Progenitor cell of endocrine pancreas (in vitro differentiated cells): ENCODE measurements at places on chromosomes 16 and 17. TPM values are rescaled to one million over a fixed set of nuclear protein-coding genes. Genes with fewer than 3 reads are reported as not detected.
A peak's percentile ranks its signal among the peaks of the same experiment; 100 is the strongest.

ZDHHC1 gene
- 16.5 and 17.0 TPM in 2 replicates for total RNA-seq

DNA sequence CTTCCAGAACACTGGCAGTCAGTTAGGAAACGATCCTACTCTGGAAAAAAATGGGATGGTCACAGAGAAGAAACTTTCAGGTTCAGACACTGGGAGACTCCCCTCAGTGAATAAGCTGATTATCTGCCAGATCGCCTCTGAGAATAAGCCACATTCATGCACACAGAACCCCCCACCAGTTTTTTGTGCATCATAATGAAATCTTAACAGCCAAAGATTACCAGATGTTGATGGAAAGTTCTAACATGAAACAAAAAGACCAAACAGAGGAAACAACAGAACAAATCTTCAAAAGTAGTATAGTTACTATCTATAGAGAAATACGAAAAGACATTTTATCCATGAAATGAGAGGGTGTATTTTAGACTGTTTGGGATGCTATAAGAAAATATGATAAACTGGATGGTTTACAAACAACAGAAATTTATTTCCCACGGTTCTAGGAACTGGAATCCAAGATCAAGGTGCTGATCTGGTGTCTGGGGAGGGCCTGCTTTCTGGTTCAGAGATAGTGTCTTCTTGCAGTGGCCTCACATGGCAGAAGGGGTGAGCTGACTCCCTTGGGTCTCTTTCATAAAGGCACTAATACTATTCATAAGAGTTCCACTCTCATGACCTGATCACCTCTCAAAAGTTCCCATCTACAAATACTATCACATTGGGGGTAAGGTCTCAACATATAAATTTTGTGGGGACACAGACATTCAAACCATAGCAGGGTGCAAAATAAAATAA, 8.0 kb upstream of the AMZ2 start:
- no peaks in the 10 kb centered on the region for H3K27me3 ChIP-seq
- peaks cover 5% of the 10 kb centered on the region for H3K36me3 ChIP-seq
- DNase-seq = no peak
- H3K4me3 ChIP-seq = no peak overlapping the region
- H3K4me1 ChIP-seq = no peaks in the 10 kb centered on the region

KRTAP16-1 gene
- total RNA-seq = not detected in 2 replicates

TBC1D3K gene
- total RNA-seq = not detected in 2 replicates

DNA sequence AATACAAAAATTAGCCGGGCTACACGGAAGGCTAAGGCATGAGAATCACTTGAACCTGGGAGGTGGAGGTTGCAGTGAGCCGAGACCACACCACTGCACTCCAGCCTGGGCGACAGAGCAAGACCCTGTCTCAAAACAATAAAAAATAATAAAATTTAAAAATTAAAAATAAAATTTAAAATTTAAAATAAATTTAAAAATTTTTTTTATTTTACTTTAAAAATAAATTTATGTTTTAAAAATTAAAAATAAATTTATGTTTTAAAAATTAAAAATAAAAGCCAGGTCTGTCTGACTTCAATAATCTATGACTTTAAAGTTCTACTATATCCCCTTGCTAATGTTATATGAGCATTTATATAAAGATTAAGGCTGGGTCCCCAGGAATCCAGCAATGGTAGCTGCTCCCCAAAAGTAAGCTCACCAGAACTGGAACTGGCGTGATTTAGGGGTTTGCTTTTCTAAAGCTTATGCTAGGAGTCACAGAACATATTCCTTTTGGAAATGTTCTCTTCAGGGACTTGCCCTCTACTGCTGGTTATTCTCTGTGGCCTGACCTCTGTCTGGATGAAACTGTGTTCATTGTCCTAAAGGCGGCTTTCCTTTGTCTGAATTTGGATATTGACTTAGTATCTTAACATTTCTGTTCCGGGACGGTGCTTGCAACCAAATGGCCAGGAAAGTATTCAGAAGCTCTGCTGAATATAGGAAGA, 140.2 kb upstream of the NOL11 start:
- H3K36me3 ChIP-seq = peaks cover 6% of the 10 kb centered on the region
- H3K27ac ChIP-seq = peak overlapping the region; percentile 29
- H3K4me3 ChIP-seq = no peak overlapping the region
- no peaks in the 10 kb centered on the region for H3K27me3 ChIP-seq
- no peak for DNase-seq

DNA sequence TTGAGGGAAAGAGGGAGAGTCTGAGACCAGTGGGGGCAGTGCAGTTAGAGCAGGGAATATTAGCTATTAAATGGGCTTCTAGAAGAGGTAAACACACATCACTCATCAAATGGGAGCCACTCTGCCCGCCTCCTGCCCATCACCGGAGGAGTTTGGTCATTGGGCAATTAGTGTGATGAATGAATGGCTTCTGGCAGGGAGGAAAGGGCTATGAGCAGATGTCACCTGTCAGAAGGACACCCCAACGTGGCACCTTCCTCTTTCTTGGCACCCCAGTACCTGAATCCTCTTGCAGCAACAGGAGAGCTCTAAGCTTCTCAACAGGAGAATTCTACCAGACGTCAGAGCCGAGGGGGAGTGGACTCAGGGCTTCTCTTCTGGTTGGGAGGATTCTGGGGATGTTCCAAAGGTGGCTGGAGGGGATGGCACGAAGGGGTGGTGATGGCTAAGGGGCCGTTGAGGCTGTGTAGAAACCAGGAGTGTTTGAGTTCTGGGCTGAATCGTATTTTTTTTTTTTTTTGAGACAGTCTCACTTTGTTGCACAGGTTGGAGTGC, 11.0 kb downstream of the C1QTNF1 start:
- H3K27me3 ChIP-seq = peaks cover 13% of the 10 kb centered on the region
- no peaks in the 10 kb centered on the region for H3K36me3 ChIP-seq

DNA sequence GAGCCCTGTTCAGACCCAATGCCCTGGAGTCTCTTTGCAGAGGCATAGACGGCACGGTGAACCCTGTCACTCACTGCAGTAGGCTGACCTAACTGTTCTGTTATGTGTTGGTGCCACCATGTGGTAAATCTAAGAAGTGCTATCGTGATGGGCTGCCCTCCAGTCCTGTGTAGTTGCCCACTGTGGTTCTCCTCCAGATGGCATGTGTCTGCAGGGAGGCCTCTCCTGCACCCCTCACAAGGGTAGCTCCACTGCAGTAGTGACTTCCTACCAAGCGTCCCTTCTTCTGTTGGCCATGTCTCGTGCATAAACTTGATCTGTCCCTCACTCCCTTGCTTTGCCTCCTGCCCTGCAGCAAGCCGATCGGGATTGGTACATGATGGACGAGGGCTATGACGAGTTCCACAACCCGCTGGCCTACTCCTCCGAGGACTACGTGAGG, 5.8 kb downstream of the DHX38 start:
- no peak overlapping the region for H3K4me3 ChIP-seq
- peak; percentile 39 for DNase-seq
- H3K27ac ChIP-seq = no peak overlapping the region
- peaks cover 7% of the 10 kb centered on the region for H3K4me1 ChIP-seq
- peaks cover 29% of the 10 kb centered on the region for H3K36me3 ChIP-seq
- H3K27me3 ChIP-seq = no peaks in the 10 kb centered on the region

- peaks cover 11% of the 10 kb centered on the region for H3K4me1 ChIP-seq
- H3K36me3 ChIP-seq = peaks cover 8% of the 10 kb centered on the region
- H3K4me3 ChIP-seq = no peak overlapping the region
- no peak for DNase-seq
- peaks cover 20% of the 10 kb centered on the region for H3K27me3 ChIP-seq
- H3K27ac ChIP-seq = peak overlapping the region; percentile 24
Observed at GRCh38 chr16:77297996-77298395, 98.8 kb downstream of the SYCE1L start.

DNA sequence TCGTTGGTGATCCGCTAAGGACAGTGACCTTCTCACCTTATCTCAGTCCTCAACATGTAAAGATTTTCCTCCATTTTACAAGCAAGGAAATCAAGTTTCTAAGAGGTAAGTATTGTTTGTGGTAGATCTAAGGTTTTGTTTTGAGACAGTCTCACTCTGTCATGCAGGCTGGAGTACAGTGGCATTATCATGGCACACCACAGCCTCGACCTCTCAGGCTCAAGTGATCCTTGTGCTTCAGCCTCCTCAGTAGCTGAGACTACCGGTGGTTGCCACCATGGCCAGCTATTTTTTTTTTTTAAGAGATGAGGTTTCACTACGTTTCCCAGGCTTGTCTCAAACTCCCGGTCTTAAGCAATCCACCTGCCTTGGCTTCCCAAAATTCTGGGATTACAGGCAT, 34.9 kb downstream of the PRKCA start:
- H3K36me3 ChIP-seq = no peaks in the 10 kb centered on the region
- H3K27ac ChIP-seq = no peak overlapping the region
- DNase-seq = no peak
- H3K4me3 ChIP-seq = no peak overlapping the region
- no peaks in the 10 kb centered on the region for H3K27me3 ChIP-seq

- no peaks in the 10 kb centered on the region for H3K36me3 ChIP-seq
- H3K27me3 ChIP-seq = peaks cover 64% of the 10 kb centered on the region
- no peak overlapping the region for H3K4me3 ChIP-seq
- H3K4me1 ChIP-seq = peaks cover 2% of the 10 kb centered on the region
Observed at GRCh38 chr16:51967646-51968045, 579.3 kb downstream of the TOX3 start.

DNA sequence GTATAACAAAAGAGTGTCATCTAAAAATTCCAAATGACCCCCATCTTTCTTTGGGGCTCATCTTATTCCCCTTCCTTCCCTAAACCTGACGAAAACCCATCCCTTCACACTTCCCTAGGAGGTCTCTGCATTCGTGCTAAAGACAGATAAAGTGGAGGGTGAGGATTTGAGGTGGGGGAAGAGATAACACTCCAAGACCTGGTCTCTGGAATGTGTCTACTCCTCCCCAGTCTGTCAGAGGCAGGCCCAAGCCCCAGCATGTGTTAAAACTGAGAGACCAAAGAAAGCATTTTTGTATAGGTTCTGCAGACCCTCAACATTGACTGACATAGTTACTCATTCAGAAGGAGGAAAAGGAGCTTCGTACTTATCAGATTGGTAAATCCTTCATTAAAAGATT, 11.0 kb upstream of the LHX1 start:
- no peak for DNase-seq
- no peaks in the 10 kb centered on the region for H3K36me3 ChIP-seq
- H3K4me1 ChIP-seq = peaks cover 35% of the 10 kb centered on the region
- H3K27ac ChIP-seq = no peak overlapping the region
- H3K4me3 ChIP-seq = no peak overlapping the region
- H3K27me3 ChIP-seq = peaks cover 46% of the 10 kb centered on the region

- H3K4me1 ChIP-seq = peaks cover 4% of the 10 kb centered on the region
- H3K27me3 ChIP-seq = peaks cover 49% of the 10 kb centered on the region
- H3K27ac ChIP-seq = no peak overlapping the region
- no peak for DNase-seq
- no peaks in the 10 kb centered on the region for H3K36me3 ChIP-seq
Observed at GRCh38 chr16:54412777-54413455, 126.3 kb upstream of the IRX3 start.

GRCh38 chr17:61453566-61454380, 1.6 kb downstream of the TBX4 start:
- peaks cover 18% of the 10 kb centered on the region for H3K4me1 ChIP-seq
- peak overlapping the region; percentile 55 for H3K27ac ChIP-seq
- no peak for DNase-seq
- peak overlapping the region; percentile 29 for H3K4me3 ChIP-seq
- H3K27me3 ChIP-seq = peaks cover 82% of the 10 kb centered on the region

GRCh38 chr16:59740858-59741257, 1006.7 kb upstream of the GOT2 start:
- H3K27me3 ChIP-seq = no peaks in the 10 kb centered on the region
- H3K36me3 ChIP-seq = no peaks in the 10 kb centered on the region
- no peak overlapping the region for H3K27ac ChIP-seq
- no peak for DNase-seq

DNA sequence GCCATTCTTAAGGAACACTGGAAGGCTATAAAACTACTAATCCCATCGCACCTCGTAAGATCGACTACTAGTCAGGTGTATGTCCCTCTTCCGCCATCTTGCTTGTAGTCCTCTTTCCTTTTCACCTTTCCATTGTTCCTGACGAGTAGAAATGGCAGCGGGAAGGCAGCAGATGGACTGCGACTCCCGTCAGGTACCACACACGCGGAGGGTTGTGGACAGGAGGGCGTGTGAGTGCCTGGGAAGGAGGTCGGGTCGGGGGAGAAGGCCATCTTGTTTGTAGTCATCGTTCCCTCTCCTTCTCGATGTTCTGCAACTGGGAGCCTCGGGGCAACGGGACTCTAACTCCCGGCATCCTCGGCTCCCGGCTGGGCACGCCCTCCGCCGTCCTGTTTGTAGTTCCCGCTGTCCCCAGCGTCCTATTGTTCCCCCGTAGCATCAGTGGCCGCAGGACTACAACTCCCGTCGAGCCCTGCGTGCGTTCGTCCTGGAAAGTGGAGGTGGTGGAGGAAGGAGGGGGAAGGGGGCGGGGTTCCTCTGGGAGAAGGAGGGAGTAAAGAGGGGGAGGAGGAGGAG, 324 bp upstream of the FBXL19 start:
- peaks cover 2% of the 10 kb centered on the region for H3K36me3 ChIP-seq
- DNase-seq = peak; percentile 96
- no peaks in the 10 kb centered on the region for H3K27me3 ChIP-seq
- peak overlapping the region; percentile 97 for H3K4me3 ChIP-seq
- peak overlapping the region; percentile 100 for H3K27ac ChIP-seq

DNA sequence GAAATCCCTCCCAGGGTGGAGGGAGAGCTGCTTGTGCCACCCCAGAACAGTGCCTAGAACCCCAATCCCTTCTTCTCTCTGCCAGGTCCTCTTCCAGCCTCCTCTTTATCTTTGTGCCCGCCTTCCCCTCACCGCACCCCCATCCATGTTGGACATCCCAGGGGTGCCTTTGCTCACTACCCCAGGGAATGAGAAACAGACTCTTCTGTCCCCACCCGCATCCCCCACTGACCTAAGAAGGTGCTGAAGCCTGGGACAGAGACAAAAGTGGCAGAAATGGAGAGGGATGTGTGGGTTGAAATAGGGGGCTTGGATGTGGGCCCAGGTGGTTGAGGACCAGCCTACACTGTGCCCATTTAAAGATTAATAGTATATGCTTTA, 17.0 kb downstream of the ALOX15B start:
- peak overlapping the region; percentile 12 for H3K27ac ChIP-seq
- DNase-seq = no peak
- peaks cover 44% of the 10 kb centered on the region for H3K27me3 ChIP-seq
- no peaks in the 10 kb centered on the region for H3K36me3 ChIP-seq

GRCh38 chr16:85948616-85949265, 49.8 kb downstream of the IRF8 start:
- DNase-seq = no peak
- no peak overlapping the region for H3K4me3 ChIP-seq
- no peak overlapping the region for H3K27ac ChIP-seq
- no peaks in the 10 kb centered on the region for H3K36me3 ChIP-seq
